ENCODE measurements at places on chromosomes 1 and 21.

DNA sequence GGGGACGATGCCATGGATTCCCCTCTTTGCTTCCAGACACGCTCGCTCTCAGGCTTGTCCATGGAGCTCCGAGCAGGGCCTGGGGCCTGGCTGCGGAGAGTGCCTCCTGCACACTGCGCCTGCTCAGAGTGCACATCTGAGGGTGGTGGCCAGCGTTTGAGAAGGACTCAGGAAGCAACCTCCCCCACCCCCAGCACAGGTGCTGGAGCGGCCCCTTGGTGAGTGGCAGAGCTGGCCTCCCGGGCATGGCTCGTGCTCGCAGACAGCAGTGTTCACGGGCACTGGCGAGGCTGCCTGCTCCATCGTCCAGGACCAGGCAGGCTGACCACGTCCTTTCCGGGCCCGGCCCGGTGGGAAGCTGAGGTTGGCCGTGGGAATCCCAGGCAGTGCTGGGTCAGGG is 2.8 kb downstream of the SPATC1L start:
- no peak for DNase-seq

DNA sequence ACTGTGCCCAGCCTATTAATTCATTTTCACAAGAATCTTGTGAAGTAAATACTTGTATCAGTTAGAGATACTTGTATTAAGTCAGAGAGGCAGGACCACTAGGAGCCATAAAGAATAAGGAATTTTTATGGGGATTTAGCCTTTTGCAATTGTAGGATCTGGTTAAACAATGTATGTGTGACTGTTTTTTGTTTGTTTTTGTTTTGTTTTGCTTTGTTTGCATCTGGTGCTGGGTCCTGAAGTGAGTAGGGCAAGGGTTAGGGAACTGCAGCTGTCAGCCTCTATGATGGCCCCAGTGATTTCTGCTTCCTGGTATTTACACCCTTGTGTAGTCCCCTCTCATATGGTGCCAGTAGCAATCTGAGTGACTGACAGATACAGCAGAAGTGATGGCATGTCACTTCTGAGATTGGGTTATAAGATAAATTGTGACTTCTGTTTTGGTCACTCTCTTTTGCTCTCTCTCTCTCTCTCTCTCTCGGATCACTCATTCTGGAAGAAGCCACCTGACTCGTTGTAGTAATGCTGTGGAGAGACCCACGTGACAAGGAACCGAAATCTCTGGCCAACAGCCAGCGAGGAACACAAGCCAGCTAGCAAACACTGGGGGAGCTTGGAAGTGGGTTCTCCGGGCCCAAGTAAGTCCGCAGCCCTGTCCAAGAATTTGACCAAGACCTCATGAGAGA is 96.2 kb upstream of the MARK1 start:
- no peak for DNase-seq

GRCh38 chr1:241942738-241943137 is 14.8 kb upstream of the BECN2 start:
- no peak for DNase-seq

- DNase-seq, result no peak
Measured at GRCh38 chr1:67427947-67428346, 2.3 kb downstream of the SERBP1 start.

Measured in skeletal muscle cell (primary cell).